Kidney capillary endothelial cell (primary cell): ENCODE measurements at places on chromosomes 5 and 9.

- DNase-seq, result no peak
Measured at GRCh38 chr9:6930827-6931226, 173.1 kb downstream of the KDM4C start.

- DNase-seq, result no peak
Measured at GRCh38 chr9:95124582-95125367, 192.7 kb downstream of the FANCC start.

GRCh38 chr9:93674580-93675335 lies 98.4 kb downstream of the PHF2 start:
- DNase-seq, result no peak

DNA sequence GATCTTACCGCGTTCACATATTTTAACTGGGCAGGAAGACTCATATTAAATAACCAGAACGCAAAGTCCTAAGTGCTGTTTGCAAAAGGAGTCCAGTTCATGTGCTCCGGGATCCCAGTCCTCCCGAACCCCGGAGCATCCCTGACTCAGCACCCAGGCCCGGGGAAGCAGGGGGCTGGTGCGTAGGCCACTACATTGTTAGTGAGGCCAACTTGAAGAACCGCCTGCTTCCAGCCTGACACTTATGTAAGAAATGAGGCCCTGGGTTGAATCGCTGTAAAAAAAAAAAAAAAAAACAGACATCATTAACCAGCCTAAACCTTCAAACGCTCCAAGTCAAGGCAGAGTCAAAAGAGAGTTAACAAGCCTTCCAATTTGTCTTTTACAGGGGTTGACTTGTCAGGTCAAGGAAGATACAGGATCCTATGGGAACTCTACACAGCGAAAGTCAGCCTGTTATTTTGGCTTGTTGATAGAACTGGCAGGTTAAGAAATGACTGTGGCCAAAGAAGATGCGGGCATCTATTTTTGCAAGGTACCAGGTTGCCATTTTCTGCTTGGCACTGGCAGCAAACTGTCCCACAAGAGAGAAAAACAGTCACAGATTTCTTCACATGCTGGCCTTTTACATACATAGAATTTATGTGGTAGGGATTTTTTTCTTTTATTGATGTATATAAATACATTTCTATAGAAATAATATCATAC lies 93.3 kb downstream of the ACTL7B start:
- no peak for DNase-seq

- DNase-seq, result no peak
Measured at GRCh38 chr5:162837155-162837554, 600.2 kb upstream of the CCNG1 start.

GRCh38 chr5:83927140-83927733 lies 206.6 kb upstream of the HAPLN1 start:
- DNase-seq, result peak; percentile 74

DNA sequence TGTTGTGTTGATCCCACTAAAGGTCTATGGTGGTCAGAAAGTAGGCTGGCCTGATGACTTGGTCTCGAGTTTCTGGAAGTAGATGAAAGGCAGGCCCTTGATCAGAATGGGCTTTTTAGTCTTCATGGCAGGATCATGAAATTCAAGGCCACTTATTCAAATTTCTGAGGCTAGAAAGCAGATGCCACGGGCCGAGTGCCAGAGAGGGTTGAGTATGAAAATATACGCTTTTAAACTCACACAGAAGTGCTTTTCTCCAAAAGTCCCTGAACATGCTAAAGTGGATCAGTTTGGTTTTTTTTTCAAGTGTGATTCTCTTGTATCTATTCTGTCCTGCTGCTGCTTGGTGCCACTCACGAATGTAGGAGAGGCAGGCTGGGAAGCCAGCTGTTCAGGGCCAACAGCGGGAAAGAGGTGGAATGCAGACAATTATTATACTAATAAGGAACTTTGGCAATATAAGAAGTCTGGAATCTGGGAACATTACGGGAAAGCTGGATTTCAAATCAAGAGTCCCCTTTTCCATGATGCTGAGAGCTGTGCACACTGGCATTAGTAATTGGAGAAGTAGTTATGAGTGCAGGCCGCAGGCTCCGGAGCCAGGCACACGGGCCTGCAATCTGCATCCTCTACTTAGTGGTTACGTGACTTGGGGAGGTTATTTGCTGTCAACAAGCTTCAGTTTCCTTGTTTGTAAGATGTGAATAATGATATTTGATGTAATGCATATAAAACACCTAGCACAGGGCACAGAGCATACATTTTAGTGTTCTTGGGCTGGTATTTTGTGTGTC lies 95.8 kb downstream of the LMNB1 start:
- DNase-seq, result no peak

- no peak for DNase-seq
Measured at GRCh38 chr9:129610213-129610472, 10.8 kb downstream of the C9orf50 start.

DNA sequence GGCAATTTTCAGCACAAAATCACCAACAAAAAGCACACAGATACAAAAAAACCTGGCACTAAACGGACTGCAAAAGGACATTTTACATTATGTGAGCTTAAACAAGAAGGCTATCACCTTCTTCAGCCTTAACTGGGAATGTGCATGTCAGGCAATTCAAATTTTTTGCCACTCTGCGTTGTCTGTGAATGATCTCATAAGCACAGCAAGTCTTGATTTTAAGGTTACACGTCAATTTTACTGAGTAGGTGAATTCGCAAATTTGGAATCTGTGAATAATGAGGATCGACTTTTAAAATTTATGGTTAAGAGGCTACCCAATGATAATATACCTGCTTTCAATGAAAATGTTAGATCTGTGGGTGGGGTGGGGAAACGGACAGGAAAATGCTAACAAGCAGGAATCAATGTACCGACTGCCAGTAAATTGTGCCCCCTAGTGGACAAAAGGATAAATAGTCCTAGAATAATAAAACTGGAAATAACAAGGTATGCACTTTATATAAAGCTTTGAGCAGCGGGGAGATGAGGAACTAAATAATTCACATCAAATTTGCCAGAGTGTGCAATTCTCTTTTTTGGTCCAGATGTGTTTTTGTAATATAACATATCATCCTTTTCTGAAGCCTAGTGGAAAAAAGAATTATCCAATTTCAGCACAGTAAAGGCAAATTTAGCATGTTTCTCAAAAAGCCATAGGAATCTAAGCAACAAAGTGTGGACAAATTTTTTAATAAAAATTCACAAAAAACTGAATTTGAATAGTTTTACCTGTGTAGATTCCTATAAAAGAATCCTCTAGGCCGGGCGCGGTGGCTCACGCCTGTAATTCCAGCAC lies 20.5 kb downstream of the EQTN start:
- peak; percentile 63 for DNase-seq

GRCh38 chr5:34967540-34967939 lies 38.2 kb downstream of the DNAJC21 start:
- no peak for DNase-seq

DNA sequence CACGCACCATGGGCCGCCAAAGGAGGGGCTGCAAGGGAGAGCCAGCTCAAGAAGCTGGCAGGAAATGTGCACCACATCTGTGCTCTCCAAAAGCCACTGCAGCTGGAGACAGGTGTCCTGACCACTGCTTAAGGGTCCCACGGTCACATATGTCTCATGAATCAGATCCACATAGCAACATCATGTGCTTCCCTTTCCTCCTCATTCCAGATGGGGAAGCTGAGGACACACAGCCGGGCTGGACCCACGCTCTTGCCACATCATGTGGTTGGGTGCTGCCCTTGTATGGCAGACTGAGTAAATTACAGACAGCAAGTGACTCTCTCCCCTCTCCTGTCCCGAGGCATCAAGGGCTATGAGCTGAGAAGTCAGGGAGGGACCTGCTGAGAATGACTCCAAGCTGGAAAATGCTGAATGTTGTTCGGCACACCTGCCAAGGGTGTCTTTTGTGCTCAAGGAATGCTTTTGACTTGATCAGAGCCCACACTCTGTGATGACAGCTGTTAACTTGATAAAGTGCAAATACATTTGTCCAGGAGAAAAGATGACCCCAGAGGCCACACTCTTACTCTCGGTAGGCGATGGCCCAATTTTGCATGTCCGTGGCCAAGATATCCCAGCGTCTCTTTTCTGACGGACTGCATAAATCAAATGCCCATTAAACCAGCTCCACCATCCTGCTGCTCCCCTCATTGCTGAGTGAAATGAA lies 58.2 kb downstream of the NSUN2 start:
- no peak for DNase-seq

- no peak for DNase-seq
Measured at GRCh38 chr5:96785326-96786109, 22.2 kb downstream of the ERAP1 start.

- no peak for DNase-seq
Measured at GRCh38 chr5:76084496-76085242, 1.5 kb downstream of the SV2C start.

- no peak for DNase-seq
Measured at GRCh38 chr5:6707852-6708251, 5.4 kb upstream of the TENT4A start.

DNA sequence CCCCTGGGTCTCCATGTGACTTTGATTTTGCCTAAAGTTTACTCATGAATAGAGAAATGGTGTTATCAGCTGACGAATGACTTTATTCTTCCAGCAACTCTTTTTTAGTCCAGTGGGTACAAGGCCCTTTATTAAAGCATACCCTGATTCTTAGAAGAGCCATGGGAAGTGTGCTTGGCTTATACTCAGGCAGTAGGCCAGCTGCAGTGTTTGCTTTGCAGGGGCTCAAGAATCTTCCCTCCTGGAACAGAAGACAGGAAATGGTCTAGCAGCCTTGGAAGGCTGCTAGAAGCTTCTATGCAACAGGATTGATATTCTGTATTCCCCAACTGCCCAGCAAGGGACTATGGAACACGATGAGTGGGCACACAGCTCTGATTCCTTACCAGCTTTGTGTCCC lies 73.4 kb upstream of the PLPP6 start:
- DNase-seq, result no peak

- DNase-seq, result no peak
Measured at GRCh38 chr5:116650964-116651363, 76.3 kb upstream of the SEMA6A start.

DNA sequence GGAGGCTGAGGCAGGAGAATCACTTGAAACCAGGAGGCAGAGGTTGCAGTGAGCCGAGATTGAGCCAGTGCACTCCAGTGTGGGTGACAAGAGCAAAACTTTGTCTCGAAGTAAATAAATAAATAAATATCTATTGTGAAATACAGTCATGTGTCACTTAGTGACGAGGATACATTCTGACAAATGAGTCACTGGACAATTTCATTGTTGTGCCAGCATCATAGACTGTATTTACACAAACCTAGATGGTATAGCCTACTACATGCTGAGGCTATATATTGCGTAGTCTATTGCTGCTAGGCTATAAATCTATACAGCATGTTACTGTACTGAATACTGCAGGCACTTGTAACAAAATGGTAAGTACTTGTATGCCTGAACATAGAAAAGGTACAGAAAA lies 61.1 kb upstream of the CCL21 start:
- peak; percentile 7 for DNase-seq
